ENCODE measurements at places on chromosomes 1 and 21.
A peak's percentile ranks its signal among the peaks of the same experiment; 100 is the strongest.

- DNase-seq, result no peak
These were observed 33.3 kb downstream of the PCP4 start for GRCh38 chr21:39900491-39900890.

- DNase-seq, result no peak
These were observed 32.4 kb upstream of the MYSM1 start for GRCh38 chr1:58732087-58732775.

DNA sequence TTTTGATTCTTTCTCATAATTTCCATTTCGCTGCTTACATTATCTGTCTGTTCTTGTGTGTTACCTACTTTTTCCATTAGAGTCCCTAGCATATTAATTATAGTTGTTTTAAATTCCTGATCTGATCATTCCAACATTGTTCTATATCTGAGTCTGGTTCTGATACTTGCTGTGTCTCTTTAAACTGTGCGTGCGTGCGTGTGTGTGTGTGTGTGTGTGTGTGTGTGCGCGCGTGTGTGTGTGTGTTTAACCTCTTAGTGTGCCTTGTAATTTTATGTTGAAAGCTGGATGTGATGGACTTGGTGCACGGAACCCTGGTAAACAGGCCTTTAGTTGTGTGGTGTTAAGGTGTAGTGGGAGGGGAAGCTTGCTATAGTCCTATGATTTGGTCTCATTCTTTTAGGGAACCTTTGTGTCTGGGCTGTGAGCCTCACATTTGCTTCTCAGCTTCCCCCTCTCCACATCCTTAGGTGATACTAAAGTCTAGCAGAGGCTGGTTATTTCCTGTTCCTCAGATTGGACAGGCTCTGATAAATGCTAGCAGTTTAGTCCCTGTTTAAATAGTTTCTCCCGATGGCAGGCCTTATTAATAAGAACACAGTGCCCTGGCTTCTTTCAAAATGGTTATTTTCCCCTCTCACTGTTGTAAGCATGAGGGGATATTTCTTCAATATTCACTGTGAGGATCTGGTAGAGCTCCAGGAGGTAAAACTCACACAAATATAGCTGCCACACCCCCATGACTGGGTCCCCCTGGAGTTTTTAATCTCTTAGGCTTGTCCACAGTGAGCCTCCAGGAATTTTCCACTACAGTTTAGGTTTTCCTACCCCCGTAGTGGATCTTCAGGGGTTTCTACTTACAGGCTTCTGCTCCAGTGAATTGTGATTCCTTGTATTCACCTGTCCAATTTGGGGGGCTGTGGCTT, 118.3 kb downstream of the GALNT2 start:
- peak; percentile 28 for DNase-seq

GRCh38 chr1:12626888-12627287, 8.9 kb upstream of the DHRS3 start:
- no peak for DNase-seq

- no peak for DNase-seq
These were observed 81.8 kb upstream of the PLXNA2 start for GRCh38 chr1:208326033-208326432.

DNA sequence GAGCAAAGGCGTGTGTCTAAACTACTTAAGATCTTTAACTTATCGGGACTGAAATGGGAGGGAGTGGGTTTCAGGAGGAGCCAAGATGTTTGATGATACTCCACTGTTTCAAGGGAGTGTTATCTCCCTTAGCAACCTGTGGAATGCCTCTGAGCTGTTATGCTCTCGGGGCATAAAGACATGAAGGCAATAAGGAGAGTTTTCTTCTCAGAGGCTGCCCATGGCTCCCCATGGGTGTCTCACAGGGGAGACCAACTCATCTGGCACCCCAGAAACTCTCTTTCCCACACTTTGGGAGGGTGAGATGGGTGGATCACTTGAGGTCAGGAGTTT, 130.0 kb downstream of the LIPI start:
- DNase-seq, result peak; percentile 66

DNA sequence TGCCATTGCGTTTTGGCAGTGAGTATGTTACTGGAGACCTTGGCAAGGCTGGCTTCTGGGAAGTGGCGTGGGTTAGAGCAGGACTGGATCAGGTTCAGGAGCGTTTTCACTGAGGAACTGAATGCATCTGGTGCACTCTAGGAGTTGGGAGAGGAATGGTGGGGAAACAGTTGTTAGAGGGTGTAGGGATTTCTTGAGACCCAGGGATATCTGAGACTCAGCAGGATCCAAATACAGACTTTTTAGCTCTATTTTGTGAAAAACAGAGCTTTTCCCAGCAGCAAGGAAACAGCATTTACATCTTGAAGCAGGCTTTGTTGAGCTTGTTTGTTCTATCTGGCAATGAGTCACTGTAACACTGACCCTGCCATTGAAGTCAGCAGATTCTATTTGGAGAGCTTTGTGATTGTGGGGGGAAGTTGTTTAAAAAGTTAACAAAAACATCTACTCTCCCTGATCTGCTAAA, 56.9 kb upstream of the NRIP1 start:
- DNase-seq, result no peak

DNA sequence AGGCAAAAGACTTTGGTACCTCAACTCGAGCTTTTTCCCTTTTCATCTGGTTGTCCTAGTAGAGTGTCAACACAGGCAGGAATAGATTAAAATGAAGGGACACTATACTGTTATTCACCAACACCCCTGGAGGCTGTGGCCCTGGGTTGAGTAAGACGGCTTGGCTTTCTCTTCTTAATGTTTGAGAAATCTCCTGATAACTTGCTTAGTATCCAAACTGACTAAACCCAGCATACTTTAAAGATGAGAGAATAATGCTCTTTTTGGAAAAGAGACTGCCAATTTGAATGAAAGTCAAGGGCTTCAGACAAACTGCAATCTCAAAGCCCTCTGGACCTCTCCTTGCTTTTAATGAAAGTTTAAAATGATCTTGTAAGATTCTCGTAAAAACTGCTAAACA, 2.6 kb upstream of the SLC30A1 start:
- DNase-seq, result no peak

DNA sequence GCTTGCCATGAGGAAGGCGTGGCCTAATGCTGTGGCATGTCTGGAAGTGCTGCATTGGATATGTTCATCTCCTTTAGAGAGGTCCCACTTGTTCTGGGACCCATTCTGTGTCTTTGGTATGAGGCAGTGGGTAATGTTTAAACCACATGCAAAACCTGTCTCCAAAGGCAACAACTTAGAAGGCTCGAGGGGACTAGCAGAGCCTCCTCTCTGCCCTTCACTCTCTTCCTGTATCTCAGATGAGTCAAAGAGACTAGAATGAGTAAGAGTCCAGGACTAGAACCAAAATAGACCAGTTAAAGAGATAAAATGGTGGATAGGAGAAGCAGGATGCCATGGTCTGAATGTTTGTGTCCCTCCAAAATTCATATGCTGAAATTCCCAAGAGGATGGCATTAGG, 220.8 kb upstream of the KIAA0040 start:
- no peak for DNase-seq

DNA sequence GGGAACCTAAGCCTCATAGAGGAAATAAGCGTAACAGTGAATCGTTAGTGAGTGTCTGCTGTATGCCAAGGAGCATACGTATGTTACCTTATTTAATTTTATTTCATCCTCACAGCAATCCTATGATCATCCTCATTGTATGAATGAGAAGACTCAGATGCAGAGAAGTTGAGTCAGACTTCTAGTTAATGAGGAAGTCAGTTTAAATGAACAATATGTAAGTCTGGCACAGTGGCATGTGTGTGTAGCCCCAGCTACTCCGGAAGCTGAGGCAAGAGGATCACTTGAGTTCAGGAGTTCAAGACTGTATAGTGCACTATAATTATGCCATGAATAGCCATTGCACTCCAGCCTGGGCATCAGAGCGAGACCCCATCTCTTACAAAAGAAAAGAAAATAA, 148.0 kb downstream of the ZZZ3 start:
- no peak for DNase-seq

DNA sequence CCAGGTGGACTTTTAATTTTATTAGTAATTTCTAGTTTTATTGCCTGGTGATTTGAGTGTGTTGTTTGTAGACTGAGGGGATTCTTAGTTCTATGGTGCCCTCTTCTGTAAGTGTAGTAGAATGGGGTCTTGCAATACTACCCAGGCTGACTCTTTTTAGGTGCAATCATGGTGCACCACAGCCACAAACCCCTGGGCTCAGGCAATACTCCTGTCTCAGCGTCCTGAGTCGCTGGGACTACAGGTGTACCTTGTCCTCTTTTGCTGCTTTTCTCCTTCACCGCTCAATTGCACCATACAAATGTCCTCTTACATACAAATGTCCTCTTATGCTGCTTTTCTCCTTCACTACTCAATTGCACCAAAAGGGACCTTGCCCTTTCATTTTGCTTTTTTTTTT, 43.1 kb downstream of the SCP2 start:
- DNase-seq, result no peak

GRCh38 chr1:162498496-162498810, 835 bp downstream of the UHMK1 start:
- DNase-seq, result no peak

DNA sequence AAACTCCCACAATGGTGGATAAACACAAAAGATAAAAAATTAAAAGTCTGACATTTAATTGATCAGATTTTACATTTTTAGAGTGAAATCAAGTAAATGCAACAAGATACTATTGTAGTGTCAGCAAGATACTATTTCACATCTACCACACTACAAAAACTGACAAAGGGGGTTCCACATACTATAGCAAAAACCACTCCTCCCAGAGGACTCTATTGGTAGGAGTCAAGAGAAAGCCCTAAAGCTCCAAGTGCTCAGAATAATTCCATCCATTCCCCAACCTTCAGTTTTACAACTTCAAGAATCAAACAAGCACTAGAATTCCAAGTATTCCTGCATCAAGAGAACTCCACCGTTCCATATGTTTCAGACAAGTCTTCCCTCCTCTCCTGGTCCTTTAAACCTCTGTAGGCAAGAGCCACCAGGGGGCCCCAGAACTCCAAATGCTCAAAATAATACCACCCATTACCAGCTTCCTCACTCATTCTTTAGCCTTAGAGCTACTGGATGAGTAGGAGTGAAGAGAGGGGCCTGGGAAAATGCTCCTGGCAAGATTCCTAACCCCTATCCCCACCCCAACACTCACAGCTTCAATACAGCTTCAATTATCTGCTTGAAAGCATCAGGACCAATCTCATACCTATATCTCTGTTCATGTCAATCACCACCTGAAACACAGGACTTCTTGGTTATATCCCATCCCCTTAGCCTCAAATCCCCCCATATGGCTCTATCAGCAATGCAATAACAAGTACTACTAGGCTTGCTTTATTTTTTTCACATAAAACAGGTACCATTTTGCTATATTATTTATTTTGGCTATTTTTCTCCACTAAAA, 9.9 kb downstream of the TOR1AIP2 start:
- peak; percentile 64 for DNase-seq

DNA sequence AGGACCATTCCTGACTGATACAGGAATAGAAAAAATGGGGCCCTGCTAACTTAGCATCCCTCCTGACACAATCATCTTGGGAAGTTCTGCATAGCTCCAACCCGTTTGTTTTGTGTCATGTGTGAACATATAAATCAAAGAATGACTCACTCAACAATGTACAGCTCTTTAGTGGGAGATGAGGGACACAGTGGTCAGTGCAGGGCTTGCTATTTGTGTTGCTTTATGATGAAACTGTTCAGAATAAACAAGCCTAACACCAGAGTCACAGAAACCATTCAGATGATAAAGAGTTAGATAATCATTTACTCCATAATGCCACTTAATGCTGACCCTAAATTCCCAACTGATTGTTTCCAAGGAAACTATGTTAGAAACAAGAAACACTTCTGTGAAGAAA, 154.2 kb upstream of the ZNHIT6 start:
- no peak for DNase-seq

GRCh38 chr1:44225761-44226160, 12.5 kb downstream of the DMAP1 start:
- no peak for DNase-seq

DNA sequence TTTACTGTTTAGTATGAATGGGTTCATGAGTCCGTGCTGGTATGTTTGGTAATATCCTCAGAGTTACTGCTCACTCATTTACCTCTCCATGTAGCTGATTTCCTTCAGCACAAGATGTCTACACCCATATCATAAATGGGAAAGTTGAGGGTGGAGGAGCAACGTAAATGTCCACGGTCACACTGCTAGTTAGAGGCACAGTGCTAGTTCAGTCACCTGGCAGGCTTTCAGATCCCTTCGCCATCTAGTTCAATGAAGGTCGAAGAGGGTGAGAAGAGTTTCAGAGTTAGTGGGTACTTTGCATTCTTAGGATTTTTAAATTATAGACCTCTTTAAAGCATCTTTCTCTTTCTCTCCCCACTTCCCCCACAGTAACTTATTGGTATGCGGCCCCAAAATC, 218.8 kb downstream of the ZP4 start:
- DNase-seq, result no peak

DNA sequence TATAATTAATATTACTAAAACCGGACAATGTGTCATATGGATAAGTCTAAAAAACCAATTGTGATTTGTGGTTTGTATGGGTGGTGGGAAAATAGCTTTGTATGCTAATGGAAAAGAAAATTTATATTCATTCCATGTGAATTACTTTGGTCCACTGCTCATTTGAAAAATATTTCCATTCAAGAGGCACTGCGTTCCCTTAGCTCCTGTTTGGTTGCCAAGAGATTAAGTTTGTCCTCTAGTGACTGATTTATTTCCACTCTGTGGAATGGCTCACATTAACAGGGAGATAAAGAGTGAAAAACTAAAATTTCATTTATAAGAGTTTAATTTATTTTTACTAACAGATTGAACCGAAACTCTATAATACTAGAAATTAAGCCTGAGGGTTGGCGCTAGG, 744.1 kb upstream of the CHRM3 start:
- no peak for DNase-seq

- DNase-seq, result no peak
These were observed 2.6 kb downstream of the CROCC start for GRCh38 chr1:16924216-16924918.

DNA sequence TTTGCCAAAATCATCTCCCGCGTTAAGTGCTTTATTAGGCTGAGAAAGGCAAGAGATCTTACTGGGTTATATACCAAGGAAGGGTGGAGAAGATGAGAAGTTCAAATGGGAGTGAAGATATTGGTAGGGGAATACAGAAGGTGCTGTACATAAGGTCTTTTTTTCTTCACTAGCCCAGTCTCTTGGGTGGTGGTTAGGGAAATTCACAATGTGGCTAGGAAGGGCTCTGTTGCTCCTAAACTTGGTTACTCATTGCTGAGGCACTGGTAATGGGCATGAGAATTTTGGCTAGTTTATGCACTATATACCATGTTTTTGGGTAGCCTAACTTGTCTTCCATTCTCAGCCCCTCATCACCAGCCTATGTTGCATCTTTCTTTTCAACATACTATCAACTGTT, 50.6 kb downstream of the LHX4 start:
- DNase-seq, result no peak

DNA sequence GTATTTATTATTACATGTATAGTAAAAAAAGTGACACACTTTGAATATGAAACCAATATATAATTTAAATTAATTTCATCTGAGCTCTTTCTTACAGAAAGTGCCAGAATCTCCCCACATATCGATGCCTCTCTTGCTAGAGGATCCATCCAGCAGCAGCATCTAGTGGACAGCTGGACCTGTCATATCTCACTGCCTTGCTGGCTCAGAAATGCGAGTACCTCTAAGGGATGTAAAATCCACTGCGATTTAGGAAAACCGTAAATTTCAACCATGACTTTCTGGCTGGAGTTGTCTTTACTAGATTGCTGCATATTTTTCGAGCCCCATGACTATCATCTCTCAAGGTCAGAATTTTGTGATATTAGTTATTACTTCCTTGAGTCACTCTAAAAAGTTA, 333.8 kb downstream of the NEGR1 start:
- no peak for DNase-seq

GRCh38 chr1:71116729-71117128, 35.9 kb upstream of the ZRANB2 start:
- no peak for DNase-seq

- no peak for DNase-seq
These were observed 482.7 kb downstream of the SIPA1L2 start for GRCh38 chr1:232147215-232147614.
